Jurkat, Clone E6-1 (cell line): ENCODE measurements at places on chromosomes 5 and 9.

DNA sequence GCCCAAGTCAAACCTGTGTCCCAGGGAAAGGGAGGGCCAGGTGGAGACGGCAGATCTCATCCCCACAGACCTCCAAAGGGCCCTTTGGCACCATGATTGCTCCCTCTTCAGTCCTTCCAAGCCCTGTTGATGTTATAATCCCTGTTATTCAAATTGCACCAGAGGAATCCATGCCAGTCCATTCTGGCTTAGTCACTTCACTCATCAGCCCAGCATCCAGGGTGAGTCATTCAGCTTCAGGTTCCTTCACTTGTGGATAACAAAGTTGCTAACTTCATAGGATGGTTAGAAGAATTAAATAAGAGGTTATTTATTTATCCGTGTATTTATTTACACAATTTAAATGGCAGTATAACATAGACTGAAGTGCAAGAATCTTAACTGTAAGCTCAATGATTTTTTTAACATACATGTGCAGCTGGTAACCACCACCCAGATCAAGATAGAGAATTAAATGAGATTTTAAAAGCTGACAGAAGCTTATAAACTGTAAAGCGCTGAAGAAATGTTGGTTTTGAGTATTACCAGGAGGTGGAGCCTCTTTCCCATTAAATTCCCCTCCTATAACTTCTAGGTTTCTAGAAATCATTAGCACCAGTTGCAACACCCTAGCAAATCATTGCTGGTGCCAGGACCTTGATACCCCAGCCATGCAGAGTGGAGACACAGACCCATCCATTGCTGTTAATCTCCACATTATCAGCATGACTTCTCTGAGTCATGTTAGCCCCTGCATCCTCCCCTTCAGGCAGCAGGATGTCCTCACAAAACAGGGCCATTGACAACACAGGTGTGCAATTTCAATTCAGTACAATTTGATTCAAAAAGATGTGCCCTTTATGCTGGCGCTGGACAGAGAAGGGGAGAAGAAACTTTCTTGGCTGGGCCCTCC, 77.4 kb downstream of the SEC61B start:
- peak; percentile 9 for DNase-seq

DNA sequence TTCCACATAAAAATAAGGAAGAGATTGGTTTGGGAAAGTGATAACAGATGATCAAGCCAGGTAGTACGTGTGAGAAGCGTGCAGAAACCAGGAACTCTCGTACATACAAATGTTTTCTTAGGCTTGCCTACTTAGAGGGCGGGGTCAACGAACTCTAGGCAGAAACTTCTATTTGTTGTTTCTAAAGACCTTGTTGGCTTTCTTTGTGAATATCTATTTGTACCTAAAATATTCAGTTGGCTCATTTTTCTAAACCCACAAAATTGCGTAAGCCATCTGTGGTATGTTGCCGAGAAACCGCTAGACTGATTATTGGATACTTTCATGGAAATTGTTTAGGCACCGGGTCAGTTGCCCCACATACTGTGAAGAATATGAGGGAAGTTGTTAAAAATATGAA, 458.5 kb downstream of the MAT2B start:
- DNase-seq, result no peak

- peak; percentile 28 for DNase-seq
These were observed 52.0 kb upstream of the DAPK1 start for GRCh38 chr9:87445646-87446045.

DNA sequence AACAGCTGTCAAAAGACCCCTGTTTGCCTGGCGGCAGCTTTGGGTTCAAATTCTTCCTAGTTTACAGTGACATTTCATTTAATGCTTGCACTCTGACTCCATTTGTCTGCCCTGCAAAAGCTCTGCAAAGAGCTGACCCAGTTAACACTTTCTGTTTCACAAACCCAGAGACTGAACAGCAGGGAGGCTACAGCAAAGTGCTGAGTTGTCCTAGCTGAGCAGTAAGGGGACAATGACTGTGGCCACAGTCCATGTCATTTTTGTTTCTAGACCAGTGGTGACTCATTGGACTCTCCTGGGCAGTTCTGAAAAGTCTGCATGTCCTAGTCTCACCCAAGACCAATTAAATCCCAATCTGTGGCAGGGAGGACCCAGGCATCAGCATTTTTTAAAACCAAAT, 994.8 kb upstream of the WWC1 start:
- no peak for DNase-seq

GRCh38 chr9:92503156-92503555, 20.9 kb upstream of the ASPN start:
- DNase-seq, result no peak

GRCh38 chr9:88585426-88585825, 50.4 kb downstream of the NXNL2 start:
- DNase-seq, result no peak

GRCh38 chr9:126159430-126160060, 167.1 kb upstream of the MVB12B start:
- no peak for DNase-seq

DNA sequence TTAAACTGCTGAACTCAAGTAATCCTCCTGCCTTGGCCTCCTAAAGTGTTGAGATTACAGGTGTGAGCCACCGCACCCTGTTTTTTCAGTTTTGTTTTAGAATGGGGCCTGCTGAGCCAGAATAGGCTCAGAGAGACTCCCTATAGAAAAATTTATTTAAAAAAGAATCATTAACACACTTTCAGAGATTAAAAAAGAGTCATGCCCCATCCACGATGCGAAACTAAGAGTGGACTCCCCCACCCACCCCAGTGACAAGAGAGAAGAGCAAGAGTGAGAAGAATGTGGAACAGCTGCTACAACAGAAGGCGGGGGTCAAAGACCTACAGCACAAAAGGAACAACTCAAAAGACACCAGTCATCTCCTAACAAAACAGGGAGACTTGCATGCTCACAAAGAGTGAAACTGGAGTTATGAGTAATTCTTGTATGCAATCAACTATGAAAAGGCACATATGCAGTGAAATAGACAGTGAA, 47.2 kb downstream of the GLDC start:
- DNase-seq, result no peak

- DNase-seq, result no peak
These were observed 309.6 kb upstream of the CD180 start for GRCh38 chr5:67506241-67506640.

DNA sequence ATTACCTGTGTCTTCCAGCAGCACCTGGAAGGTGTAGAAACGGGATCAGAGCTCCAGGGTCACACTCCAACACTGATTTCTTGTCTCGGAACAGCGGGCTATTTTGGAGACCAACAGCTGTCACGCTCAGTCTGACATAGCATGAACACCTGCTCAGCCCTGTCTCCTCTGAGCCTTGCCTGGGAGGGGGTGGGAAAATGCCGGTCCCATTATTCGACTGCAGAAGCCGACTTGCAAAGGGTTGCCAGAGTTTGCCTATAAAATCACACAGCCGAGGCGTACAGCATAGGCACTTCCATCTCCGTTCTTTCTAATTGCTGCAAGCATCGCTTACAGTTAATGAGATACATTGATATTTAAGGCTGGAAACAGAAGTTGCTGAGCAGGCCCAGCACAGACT, 300.8 kb upstream of the MSX2 start:
- no peak for DNase-seq

DNA sequence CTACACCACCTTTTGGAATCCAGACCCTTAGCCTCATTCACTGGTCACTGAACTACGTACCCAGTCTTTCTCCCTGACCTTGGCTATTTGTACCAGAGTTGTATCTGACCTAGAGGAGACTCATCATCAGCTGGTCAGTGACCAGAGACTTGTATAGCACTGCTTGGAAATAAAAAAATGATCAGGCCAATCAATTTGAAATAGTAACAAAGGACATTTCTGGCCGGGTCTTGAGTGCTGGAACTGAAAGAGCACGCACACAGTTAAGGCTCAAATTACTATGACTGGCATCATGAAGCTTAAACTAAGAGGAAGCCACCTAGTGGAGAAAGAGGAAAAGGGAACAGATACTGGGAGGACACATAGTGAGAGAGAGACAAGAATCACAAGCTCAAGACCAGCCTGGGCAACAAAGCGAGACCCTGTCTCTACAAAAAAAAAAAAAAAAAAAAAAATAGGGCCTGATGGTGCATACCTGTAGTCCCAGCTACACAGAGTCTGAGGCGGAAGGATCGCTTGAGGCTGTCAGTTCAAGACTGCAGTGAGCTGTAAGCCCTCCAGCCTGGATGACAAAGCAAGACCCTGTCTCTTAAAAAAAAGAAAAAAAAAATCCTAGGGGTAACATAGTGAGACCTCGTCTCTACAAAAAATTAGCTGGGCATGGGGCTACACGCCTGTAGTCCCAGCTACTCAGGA, 12.8 kb upstream of the SRP19 start:
- peak; percentile 70 for DNase-seq

GRCh38 chr5:110909950-110910349, 161.6 kb upstream of the TSLP start:
- DNase-seq, result no peak

GRCh38 chr9:99137225-99137624, 32.3 kb downstream of the TGFBR1 start:
- no peak for DNase-seq

GRCh38 chr9:93134740-93135444, 841 bp upstream of the NINJ1 start:
- no peak for DNase-seq

GRCh38 chr5:133371371-133372155, 240.8 kb downstream of the FSTL4 start:
- no peak for DNase-seq

DNA sequence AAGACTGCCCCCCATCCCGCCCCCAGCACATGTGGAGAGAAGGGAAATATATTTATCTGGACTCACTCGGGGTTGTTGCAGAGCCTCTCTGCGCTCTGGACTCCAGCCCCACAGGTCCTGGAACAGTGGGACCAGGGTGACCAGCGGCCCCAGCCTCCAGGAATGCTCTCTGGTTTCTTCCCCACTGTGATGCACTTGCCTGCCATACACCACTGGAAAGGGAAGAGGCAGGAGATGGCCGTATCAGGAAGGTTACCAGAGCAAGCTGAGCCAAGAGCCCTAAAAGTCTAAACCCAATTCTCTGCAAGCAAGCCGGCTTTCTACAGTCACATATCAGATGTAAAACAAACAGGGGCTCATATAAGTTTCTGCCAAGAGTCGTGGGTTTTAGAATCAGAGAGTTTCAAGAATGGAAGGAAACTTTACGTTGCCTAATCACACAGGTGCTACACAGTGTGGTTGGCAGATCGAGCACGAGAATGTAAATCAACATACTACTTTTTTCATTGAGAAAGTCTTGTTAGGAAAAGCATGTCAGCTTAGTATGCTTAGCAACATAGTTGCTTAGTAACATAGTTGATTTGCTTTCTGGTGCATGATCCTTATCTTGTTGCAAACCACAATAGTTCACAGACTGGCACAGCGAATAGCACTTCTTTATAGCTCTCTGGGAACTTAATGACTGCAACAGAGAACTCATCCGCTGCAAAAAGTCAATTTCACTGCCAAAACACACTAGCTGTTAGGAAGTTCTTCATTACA, 201.2 kb downstream of the TARS1 start:
- peak; percentile 96 for DNase-seq

- DNase-seq, result no peak
These were observed 1457.5 kb upstream of the CDH9 start for GRCh38 chr5:28495876-28496275.

DNA sequence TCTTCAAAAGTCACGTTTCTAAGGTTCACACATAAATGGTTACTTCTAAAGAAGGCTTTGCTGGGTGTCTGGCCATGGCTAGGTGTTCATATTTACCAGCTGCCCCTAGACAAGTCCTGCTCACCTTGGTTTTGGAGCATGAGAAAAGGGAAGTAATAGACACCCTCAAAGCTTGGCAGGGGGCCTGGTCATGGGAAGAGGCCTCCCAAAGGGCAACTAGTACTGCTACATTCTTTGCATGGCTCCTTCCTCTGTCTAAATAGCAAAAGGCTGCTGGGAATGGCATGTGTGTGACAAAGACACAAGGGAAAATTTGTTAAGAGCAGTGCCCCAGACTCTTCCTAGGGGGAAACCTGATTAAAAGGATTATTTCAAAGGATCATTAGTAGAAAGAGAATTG, 93.4 kb downstream of the NRG2 start:
- no peak for DNase-seq

- DNase-seq, result no peak
These were observed 10.6 kb downstream of the LAMC3 start for GRCh38 chr9:131019388-131020239.

- DNase-seq, result no peak
These were observed 255.0 kb upstream of the TAS2R1 start for GRCh38 chr5:9885164-9885563.

GRCh38 chr9:90044710-90045151, 439.9 kb downstream of the GADD45G start:
- DNase-seq, result no peak

- no peak for DNase-seq
These were observed 164.3 kb upstream of the PRDM9 start for GRCh38 chr5:23343121-23343520.

DNA sequence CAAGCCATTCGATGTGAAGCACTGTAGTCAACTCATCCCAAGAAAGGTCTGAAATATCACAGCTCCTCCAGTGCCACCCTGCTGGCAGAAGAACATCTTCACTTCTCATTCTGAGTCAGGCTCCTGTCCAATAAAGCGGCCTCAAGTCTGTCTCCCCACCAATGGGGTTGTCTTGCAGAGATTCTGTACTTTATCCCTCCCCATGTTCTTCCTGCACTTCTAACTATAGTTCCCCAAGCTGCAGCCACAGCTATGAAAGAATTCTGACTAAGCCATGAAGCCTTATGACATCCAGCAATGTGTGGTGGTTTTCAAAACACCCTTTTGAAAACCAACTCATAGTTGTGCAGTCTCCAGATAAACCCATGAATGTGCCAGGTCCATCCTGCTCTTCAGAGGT, 6.8 kb downstream of the MACROH2A1 start:
- no peak for DNase-seq

GRCh38 chr5:94908889-94909480, 290.5 kb downstream of the SLF1 start:
- DNase-seq, result peak; percentile 10
